Mesenchymal stem cell (in vitro differentiated cells and primary cell): ENCODE measurements at places on chromosomes 4 and X.
A peak's percentile ranks its signal among the peaks of the same experiment; 100 is the strongest.

- H3K36me3 ChIP-seq: no peaks in the 10 kb centered on the region
- no peak for DNase-seq
- H3K4me3 ChIP-seq: no peak overlapping the region
- H3K27ac ChIP-seq: no peak overlapping the region
- no peaks in the 10 kb centered on the region for H3K4me1 ChIP-seq
Observed at GRCh38 chrX:69297506-69297905, 132.3 kb upstream of the PJA1 start.

DNA sequence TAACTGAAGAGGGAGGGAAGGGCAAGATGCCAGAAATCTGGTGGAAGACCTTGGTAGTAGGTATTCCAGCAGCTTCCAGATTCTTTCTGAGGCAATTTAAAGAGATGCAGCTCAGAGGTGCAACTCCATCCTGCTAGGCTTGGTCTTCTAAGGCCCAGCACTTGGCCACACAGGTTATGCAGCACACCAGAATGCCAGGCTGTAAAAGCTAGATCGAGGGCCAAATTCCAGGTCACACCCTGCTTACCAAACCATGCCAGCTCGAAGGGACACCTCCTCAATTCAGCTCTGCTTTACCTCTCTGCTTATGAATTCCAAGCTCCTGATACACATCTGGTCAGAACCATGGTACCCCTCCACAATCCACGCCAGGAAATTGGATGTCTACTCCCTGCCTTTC lies 19.8 kb upstream of the ATXN3L start:
- no peaks in the 10 kb centered on the region for H3K36me3 ChIP-seq
- H3K27me3 ChIP-seq: peaks cover 10% of the 10 kb centered on the region
- no peak for DNase-seq
- no peak overlapping the region for H3K4me3 ChIP-seq
- H3K27ac ChIP-seq: no peak overlapping the region
- peaks cover 9% of the 10 kb centered on the region for H3K4me1 ChIP-seq

DNA sequence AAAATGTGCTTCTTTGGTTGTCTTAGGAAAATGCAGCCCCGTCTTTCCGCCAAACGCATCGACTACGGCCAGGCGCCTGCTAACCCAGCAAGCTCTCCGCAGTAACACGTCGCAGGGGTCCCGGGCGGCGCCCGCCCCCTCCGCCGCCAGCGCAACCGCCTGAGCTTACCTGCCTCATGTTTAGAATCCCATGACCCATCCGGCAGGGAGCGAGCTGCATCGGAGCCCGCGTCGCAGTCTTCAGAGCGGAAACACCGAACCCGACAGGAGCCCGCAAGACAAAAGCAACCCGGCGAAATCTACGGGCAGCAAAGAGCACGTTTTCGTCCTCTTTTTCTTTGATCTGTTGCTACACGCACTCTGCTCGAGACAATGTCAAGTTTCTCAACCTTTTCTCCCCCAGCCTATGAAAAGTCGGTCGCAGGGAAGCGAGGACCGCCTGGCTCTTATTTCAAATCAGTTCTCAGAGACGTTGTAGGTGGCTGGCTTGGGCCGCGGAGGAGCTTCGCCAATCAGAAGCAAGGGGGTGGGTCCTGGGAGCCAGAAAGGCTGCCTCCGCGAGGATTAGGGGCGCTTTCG lies at the start of gene MID1:
TSS of gene MID1 (minus strand) at position 465 of the 579 bp plus-strand sequence. CDS start 53,038 bp downstream, outside the sequence.
- H3K27ac ChIP-seq: peak within 1 kb of the TSS; percentile 91
- H3K4me3 ChIP-seq: peak within 1 kb of the TSS; percentile 72
- H3K4me1 ChIP-seq: no peaks in the 10 kb centered on the region
- H3K36me3 ChIP-seq: no peaks in the 10 kb centered on the region
- DNase-seq: peak; percentile 84
- no peaks in the 10 kb centered on the region for H3K27me3 ChIP-seq

- H3K4me1 ChIP-seq: no peaks in the 10 kb centered on the region
- DNase-seq: peak; percentile 28
- H3K27ac ChIP-seq: peak overlapping the region; percentile 90
- H3K27me3 ChIP-seq: no peaks in the 10 kb centered on the region
- H3K4me3 ChIP-seq: peak overlapping the region; percentile 78
Observed at GRCh38 chrX:143634663-143635455, 1.0 kb downstream of the SLITRK4 start.

GRCh38 chrX:25112156-25112555 lies 96.4 kb upstream of the ARX start:
- H3K4me1 ChIP-seq: no peaks in the 10 kb centered on the region
- no peak for DNase-seq
- H3K27me3 ChIP-seq: no peaks in the 10 kb centered on the region
- no peak overlapping the region for H3K27ac ChIP-seq

DNA sequence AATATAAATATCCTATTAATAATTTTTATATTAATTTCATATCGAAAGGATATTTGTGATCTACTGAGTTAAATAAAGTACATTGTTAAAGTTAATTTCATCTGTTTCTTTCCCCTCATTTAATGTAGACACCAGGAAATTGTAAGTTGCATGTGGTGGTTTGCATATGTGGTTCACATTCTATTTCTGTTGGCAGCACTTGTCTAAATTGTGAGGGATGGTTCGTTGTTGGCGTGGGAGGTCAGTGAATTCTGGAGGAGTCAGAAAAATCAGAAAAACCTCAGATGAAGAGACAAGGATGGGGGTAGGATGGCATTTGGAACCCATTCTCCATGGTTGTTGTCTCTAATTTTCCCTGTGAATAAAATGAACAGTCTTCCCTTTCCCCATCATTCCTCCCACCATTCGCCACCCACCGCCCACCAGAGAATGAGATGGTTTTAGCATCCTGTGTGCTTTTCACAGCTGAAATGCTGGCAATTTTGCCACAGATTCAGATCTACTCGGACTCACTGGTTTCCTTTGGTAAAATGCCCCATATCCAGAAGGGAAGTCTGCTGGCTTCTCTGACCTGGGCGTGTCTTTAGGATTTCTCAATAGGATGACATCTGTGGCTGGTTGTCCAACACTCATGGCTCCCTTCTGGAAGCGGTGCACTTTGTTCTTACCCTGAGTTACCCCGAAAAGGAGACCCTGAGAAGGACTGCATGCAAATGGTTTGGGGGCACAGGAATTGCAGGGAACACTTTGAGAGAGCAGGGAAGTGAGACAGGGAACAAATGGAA lies 52.3 kb downstream of the LGI2 start:
- peaks cover 34% of the 10 kb centered on the region for H3K27me3 ChIP-seq
- peaks cover 7% of the 10 kb centered on the region for H3K4me1 ChIP-seq
- no peak overlapping the region for H3K4me3 ChIP-seq
- H3K36me3 ChIP-seq: no peaks in the 10 kb centered on the region

GRCh38 chr4:56671860-56672259 lies 9.2 kb downstream of the HOPX start:
- H3K4me1 ChIP-seq: no peaks in the 10 kb centered on the region
- H3K27me3 ChIP-seq: peaks cover 7% of the 10 kb centered on the region
- H3K27ac ChIP-seq: no peak overlapping the region
- H3K4me3 ChIP-seq: no peak overlapping the region

DNA sequence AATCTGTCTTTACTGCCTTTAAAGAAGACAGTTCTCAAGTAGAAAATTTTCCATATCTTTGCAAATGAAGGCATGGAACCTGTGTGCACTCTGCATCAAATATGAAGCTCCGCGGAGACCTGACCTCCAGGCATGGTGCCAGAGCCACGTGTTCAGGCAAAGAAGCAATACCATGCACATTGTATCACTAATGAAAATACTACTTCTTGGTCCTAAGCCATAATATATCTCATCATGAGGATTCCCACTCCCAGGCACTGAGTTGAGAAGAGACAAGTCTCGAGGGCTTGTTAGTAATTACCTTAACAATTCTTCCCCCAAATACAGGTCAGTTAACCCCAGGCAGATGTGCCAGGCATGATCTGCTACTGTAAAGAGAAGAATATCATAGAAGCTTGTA lies 56.7 kb downstream of the PCDH19 start:
- no peak for DNase-seq
- H3K4me3 ChIP-seq: no peak overlapping the region
- H3K27me3 ChIP-seq: no peaks in the 10 kb centered on the region
- H3K36me3 ChIP-seq: no peaks in the 10 kb centered on the region

DNA sequence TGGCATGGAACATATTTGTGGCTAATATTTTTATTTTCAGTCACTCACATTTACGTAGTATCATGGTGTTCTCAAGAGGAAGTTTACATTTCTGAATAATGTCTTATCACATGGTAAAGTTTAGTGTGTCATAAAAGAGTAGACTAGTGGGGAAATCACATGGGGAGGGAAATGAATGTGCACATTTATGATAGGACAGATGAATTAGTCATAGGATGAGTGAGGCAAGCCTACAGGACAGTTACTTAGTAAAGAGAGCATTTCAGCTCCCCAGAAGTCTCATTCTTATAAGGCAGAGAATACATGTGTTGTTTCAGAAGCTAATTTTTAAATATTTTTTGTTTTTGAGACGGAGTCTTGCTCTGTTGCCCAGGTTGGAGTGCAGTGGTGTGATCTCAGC lies 6.2 kb downstream of the GK start:
- H3K27ac ChIP-seq: no peak overlapping the region
- no peaks in the 10 kb centered on the region for H3K4me1 ChIP-seq
- H3K4me3 ChIP-seq: no peak overlapping the region
- H3K36me3 ChIP-seq: no peaks in the 10 kb centered on the region
- peak; percentile 89 for DNase-seq
- H3K27me3 ChIP-seq: no peaks in the 10 kb centered on the region

DNA sequence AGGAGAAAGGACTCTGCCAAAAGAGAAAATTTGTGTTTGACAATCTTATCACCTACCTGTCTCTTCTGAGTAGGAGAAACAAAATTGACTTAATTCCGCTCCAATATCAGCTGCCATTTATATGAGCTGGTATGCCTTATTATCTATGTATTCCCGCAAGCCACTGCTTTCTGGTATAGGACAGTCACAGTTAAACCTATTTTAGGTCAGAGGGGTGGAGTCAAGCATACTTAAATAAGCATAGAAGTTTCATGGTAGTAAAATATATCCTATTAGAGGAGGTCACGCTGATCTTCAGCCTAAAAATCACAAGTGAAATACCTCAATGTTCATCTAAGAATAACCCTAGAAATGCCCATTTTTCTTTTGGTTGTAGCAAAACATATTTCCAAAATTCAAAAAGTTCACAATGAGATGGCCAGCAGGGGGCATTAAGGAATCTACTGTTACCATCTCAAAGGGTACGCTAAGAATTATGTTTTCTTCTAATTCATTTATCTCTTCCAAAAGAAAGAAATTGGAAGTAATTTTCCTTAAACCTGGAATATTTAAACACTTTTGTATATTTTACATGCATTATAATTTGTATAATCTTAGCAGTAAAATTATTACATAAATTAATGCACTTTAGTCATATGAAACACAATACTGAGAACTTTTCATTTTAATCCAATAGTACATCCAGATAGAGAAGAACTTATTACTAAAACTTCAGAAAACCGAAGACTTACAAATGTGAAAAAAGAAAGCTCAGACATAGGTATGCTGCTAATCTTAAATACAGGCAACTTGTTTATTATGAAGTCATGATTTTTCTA lies 10.5 kb downstream of the PPAT start:
- peaks cover 5% of the 10 kb centered on the region for H3K36me3 ChIP-seq
- H3K27ac ChIP-seq: no peak overlapping the region
- no peak overlapping the region for H3K4me3 ChIP-seq
- H3K27me3 ChIP-seq: no peaks in the 10 kb centered on the region

DNA sequence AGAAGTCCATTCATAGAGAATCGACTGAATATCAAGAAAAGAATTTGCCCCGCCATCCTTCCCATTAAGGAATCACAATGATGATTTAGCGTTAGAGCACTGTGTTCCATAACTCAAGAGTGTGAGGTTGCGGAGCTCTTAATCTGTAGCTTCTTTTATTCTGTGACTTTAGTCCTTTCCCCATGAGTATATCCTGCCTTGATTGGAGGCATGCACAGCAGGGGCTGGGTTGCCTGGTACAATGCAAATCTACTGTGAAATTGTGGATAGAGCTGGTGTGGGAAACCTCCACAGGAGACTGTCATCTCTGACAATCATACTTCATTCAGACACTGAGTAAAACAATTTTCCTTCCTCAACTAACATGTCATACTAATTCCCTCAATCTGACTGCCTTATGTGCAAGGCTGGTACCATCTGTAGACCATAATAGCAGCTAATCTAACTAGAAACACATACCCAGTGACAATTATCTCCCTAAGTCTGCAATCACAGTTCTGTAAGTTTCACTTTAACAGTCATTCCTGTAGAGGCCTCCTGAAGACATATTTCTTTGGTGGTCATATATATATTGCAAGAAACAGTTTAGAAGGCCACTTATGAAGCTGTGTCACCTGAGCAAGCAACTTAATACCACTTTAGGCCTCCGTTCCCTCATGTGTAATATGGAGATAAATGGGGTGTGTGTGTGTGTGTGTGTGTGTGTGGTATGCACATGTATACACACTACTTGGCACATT lies 355.2 kb upstream of the FAM241A start:
- H3K4me3 ChIP-seq: no peak overlapping the region
- no peak for DNase-seq
- H3K4me1 ChIP-seq: peaks cover 3% of the 10 kb centered on the region
- no peaks in the 10 kb centered on the region for H3K36me3 ChIP-seq
- no peaks in the 10 kb centered on the region for H3K27me3 ChIP-seq

GRCh38 chr4:158208963-158209640 lies 1.2 kb upstream of the TMEM144 start:
- H3K36me3 ChIP-seq: no peaks in the 10 kb centered on the region
- H3K27ac ChIP-seq: no peak overlapping the region
- peaks cover 2% of the 10 kb centered on the region for H3K4me1 ChIP-seq

- DNase-seq: no peak
- no peaks in the 10 kb centered on the region for H3K27me3 ChIP-seq
- H3K27ac ChIP-seq: no peak overlapping the region
- no peak overlapping the region for H3K4me3 ChIP-seq
Observed at GRCh38 chr4:148061795-148062194, 329.9 kb downstream of the ARHGAP10 start.

DNA sequence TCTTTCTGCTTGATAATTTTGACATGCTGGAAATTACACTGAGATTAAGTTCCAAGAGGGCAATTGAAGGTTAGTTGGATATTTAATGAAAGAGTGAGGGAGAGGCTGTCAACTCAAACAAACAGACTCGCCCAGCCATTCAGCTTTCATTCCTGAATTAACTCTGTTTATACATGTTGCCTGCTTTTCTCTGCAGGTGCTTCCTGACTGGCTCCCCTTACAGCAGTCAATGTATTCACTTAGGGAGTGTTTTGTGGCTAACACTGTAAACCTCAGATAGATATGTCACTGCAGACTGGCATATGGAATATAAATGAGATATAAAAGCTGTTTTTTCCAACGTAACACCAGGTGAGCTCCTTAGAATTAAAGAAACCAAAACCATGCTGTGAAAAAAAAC lies 28.7 kb downstream of the TMPRSS11A start:
- H3K4me3 ChIP-seq: no peak overlapping the region
- no peaks in the 10 kb centered on the region for H3K27me3 ChIP-seq
- no peak overlapping the region for H3K27ac ChIP-seq
- no peak for DNase-seq

DNA sequence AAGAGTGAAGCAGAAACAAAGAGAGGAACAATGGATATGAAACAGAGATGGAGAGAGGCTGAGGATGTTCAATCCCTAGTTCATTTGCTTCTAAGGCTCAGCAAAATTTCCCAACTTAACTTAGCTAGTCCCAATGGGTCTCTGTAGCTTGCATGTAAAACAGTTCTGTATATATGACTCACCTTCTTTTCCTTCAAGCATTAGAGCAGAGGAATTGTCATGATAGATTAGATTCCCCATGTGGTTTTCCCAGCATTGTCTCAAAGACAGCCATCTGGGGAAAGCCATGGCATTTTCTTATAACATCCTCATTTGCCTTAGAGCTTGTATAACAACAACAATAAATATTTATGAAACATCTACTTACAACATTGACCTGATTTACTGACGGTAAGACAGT lies 93.9 kb upstream of the GATB start:
- no peak overlapping the region for H3K27ac ChIP-seq
- peaks cover 5% of the 10 kb centered on the region for H3K4me1 ChIP-seq
- peaks cover 23% of the 10 kb centered on the region for H3K27me3 ChIP-seq
